Naive thymus-derived CD8-positive, alpha-beta T cell (primary cell): ENCODE measurements at places on chromosomes 5 and 9. TPM values are rescaled to one million over a fixed set of nuclear protein-coding genes. Genes with fewer than 3 reads are reported as not detected.

The PCDHA10 gene
- not detected for total RNA-seq

The FAXDC2 gene
- 0.22 TPM for total RNA-seq

DNA sequence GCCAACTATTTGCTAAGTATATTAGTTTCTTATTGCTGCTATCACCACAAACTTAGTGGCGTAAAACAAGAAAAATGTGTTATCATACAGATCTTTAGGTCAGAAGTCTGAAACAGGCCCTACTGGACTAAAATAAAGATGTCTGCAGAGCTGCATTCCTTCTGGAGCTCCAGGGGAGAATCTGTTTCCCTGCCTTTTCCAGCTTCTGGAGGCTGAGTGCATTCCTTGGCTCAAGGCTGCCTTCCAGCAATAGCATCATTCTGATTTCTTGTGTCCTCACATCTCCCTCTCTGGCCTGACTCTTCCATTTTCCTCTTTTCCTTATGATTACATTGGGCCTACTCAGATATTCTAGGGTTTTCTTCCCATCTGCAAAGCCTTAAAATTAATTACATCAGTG is 15.9 kb downstream of the MAN2A1 start:
- no peak for DNase-seq

- no peak for DNase-seq
Measured at GRCh38 chr5:116766470-116766947, 191.9 kb upstream of the SEMA6A start.

GRCh38 chr9:130022566-130023143 is 20.3 kb downstream of the FNBP1 start:
- no peak for DNase-seq

- no peak for DNase-seq
Measured at GRCh38 chr5:41414598-41414997, 95.8 kb downstream of the PLCXD3 start.

GRCh38 chr9:136947955-136948510 is 3.0 kb downstream of the C8G start:
- no peak for DNase-seq

- DNase-seq, result no peak
Measured at GRCh38 chr5:137199201-137199600, 299.9 kb downstream of the SPOCK1 start.

- no peak for DNase-seq
Measured at GRCh38 chr5:135205632-135206349, 171.8 kb upstream of the PITX1 start.

DNA sequence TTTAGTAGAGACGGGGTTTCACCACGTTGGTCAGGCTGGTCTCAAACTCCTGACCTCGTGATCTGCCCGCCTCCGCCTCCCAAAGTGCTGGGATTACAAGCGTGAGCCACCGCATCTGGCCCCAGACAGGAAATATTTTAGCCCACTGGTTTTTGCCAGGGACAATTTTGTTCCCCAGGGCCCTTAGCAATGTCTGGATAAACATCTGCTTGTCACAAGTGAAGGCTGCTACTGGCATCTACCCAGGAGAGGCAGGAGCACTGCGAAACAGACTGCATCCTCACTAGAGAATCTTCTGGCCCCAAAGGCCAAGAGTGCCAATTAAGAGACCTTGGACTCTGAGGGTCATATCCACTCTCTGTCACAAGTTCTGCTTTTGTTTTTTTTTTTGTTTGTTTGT is 2.4 kb upstream of the TPRN start:
- DNase-seq, result no peak

- no peak for DNase-seq
Measured at GRCh38 chr5:155027993-155028629, 14.6 kb downstream of the KIF4B start.

- DNase-seq, result peak; percentile 36
Measured at GRCh38 chr9:122095010-122095767, 2.1 kb upstream of the TTLL11 start.

GRCh38 chr5:110925398-110925797 is 146.1 kb upstream of the TSLP start:
- no peak for DNase-seq

DNA sequence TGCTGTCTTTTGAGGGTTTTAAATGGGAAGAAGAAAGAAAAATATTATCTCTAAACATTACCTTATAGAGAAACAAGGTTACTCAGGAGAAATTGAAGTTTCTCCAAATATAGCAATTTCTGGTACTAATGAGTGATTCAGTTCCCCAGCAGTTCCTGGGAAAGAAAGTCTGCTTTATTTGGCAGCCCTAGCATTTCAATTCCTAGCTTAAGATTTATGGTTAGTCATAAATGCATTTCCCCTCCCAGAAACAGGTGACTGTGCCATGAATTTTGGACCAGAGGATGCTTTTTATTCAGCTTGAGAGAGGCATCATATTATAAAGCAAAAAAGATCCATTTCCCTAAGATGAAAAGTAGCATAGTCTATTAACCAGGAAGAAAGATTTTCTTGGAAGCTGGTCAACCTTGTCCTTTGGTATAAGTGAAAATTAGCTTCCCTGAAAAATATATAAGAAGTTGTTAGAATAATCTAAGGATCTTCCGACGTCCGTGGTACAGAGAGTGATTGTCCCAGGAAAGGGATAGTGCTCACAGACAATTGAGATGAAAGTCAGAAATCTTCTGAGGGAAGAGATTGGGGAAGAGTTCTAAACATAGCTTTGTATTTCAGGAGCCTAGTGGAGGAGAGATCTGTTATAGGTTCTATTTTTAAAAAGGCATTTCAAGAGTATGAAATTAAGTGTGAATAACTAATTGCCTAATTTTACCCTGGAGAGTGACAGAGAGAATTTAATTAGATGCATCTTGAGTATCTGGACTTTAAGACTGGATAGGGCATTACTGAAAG is 164.9 kb downstream of the ESM1 start:
- no peak for DNase-seq
